ENCODE measurements at places on chromosomes 6 and 20. TPM values are rescaled to one million over a fixed set of nuclear protein-coding genes. Genes with fewer than 3 reads are reported as not detected.

The CNR1 gene
- 11.1 TPM for total RNA-seq

- DNase-seq = no peak
Measured at GRCh38 chr20:20393207-20394120, 25.6 kb downstream of the INSM1 start.

The NRSN1 gene
- not detected for total RNA-seq

DNA sequence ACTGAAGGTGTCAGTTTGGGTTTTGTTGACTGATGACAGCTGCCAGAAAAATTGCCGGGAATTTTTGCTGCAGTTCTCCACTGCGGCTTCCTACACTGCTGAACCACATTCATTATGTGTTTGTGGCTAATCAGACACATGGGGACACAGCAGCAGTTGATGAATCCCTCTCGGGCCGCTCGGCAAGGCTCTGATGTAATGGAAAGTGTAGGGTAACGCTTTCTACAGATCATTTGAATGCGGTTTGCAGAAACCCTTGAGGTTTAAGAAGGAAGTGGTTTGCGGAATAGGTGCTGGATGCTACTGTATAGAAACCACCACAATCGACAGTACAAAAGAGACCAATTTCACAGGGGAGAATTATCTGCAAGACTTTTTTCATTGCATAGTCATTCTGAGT, 138.7 kb upstream of the SASH1 start:
- no peak for DNase-seq

DNA sequence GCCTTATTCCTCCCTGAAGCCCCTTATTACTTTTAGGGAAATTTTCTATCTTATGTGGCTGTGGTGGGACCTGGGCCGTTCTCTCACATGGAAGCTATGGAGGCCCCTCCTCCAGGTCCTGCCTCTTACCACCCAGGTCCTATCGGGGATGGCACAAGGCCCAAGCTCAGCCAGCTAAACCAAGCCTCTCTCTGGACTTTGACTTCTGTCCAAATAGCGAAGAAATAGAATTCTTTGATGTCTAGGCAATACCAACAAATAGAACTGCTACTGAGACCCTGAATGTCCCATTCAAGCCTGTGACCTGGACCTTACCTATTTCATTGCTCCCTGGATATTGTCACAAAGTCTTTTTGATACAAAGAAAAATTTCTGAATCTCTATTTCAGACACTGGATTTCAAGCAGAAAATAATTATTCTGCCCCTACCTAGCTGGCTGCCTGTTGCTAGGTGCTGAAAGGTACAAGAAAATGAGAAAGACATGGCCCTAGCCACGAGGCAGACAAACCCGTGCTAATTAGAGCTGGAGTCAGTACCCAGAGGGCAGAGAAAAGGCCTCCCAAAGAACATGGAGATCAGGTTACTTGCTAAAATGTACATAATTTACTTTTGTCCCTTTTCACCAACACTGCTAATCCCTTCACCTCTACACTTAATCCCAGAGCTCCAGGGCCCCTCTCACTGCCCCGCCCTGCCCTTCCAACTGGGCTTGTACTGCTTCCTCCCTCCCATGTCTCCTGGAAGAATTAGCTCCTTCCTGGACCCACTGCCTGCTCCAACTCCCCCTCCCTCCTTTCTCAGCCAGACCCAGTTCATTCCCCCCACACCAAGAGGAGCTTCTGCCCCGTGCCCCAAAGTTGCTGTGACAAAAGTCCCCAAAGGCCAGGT, 15.5 kb upstream of the NNAT start:
- peak; percentile 32 for DNase-seq

- DNase-seq = no peak
Measured at GRCh38 chr6:31464252-31465184, 33.4 kb upstream of the MICB start.

GRCh38 chr20:22060610-22061009, 355.1 kb downstream of the PAX1 start:
- DNase-seq = no peak

- no peak for DNase-seq
Measured at GRCh38 chr6:106546261-106546690, 83.0 kb downstream of the RTN4IP1 start.

GRCh38 chr6:72348926-72349325, 272.9 kb upstream of the KCNQ5 start:
- DNase-seq = no peak

The ARMH2 gene
- total RNA-seq = not detected

DNA sequence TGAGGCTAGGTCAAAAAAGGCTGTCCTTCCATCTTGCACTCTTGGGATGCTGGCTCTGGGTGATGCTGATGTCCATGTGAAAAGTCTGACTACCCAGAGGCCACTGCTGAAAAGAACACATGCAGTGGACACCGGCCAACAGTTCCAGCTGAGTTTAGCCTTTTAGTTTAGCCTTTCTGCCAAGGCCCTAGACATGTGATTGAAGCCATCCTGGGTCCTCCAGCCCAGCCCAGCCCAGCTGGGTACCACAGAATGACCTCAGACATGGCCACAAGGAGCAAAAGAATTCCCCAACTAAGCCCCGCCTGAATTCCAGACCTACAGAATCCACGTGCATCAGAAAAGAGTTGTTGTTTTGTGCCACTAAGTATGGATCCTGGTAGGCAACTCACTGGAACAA, 17.4 kb downstream of the PIGT start:
- no peak for DNase-seq

DNA sequence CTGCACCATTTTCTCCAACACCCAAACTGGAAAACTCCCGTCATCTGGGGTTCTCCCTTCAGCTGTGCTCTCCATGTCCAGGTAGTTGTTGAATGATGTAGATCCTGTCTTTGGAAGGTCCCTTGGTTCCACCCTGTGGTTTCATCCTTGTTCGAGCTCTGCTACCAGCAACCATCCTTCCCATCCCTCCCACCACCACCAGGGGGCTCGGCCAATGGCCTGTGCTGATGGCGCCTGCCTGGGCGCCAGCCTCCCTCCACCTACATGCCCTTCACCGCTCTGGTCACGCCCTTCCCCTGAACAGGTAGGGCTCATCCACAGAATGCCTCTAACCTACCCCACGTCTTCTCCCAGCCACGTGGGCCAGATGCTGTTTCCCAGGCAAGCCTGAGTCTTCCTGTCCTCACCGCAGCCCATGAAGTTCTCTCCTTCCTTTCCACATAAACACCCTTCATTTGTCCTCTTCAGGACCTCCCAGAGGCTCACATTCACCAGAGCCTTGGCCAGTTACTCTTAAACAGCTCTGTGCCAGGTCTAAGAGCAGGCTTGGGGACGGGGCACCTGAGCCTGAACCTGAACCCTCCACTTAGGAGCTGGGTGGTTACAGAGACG, 75.1 kb upstream of the DUSP22 start:
- DNase-seq = no peak

The TCF15 gene
- 2.5 TPM for total RNA-seq

GRCh38 chr6:2641044-2641725, 109.5 kb downstream of the MYLK4 start:
- no peak for DNase-seq

- no peak for DNase-seq
Measured at GRCh38 chr20:59221707-59222252, 58.2 kb downstream of the ZNF831 start.

The TUBB gene
- total RNA-seq = 342 TPM

The CD24 gene
- 3.0 TPM for total RNA-seq

- DNase-seq = no peak
Measured at GRCh38 chr6:164378330-164378729, 931.1 kb downstream of the C6orf118 start.

GRCh38 chr6:52136934-52137467, 49.2 kb upstream of the IL17A start:
- DNase-seq = no peak

DNA sequence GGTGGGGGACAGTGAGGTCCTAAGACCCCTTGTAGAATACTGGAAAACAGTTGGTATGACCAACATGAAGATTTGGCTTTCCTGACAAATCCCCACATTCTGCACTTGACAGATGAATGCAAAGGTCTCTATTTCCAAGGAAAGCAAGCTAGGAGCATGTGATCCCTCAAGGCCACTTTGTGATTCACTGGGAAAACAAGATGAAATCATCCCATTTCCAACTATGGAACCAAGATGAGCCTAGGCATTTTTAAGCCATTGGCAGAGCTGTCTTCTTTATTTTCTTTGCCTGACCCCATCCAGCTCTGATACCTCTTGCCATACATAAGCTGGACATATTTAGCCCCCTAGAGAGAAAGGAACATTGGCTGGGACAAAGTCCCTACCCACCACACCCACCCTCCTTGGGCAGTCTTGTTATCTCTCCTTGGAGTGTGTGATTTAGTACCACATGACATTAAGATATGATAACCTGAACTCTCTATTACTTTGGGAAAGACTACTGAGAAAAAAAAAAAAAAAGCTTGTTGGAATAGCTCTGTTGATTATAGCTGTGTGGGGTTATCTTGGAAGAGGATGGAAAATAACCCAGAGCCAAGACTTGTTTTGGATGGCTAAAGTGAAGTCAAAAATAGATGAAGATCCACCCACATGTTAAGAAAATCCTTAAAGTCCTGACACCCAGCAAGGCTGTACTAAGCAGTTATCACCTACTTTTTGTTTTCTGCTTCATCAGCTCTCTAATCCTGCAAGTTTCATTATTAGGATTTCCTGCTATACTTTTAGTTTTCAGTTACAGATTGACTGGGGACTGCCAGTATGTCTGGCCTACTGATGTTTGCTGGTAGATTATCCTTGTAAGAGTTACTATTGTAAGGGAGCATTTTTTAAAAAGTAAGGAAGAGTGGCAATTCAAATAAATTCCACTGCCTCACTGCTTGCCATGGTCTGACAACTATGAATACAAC, 90.1 kb upstream of the PREP start:
- no peak for DNase-seq

DNA sequence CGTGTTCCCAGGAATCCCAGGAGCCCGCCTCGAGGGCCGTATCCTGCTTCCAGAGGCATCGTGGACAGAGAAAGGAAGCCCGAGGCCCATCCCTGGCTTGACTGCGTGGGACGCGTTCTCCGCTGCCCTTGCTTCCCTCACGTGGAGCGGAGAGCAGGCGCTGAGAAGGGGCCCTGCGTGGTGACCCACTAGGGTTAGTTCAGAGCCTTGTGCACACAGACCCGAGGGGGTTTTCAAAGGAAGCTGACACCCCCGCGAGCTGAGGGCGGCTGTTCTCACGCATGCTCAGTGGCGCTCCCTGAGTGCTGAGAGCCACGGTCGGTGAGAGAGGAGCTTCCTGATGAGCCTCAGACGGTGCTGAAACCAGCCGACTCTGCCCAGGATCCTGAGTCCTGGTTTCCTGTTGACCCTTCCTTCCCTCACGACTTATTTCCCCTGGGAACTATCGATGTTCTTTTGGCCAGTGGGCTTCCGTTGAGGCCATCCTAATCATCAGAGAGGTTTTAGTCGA, 28.9 kb upstream of the CCR6 start:
- no peak for DNase-seq

- no peak for DNase-seq
Measured at GRCh38 chr6:128280960-128281359, 239.4 kb downstream of the PTPRK start.

DNA sequence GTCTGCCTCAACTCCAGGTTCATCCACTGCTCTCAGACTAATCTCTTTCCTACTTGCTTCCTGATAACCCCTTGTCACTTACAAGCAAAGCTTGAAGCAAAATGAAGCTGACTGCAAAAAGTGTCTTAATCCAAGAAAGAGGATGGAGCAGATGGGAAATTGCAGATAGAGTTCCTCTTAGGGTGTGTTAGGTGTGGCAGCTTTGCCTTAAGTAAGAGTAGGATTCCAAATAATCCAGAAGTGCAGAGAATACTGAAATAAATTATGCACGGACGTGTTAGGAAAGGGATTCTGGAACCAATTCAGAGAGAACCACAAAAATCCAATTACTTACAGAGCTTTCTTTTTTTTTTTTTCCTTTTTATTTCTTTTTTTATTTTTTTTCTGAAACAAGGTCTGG, 6.1 kb upstream of the RPL7L1 start:
- DNase-seq = no peak

The DOK5 gene
- total RNA-seq = 4.4 TPM

DNA sequence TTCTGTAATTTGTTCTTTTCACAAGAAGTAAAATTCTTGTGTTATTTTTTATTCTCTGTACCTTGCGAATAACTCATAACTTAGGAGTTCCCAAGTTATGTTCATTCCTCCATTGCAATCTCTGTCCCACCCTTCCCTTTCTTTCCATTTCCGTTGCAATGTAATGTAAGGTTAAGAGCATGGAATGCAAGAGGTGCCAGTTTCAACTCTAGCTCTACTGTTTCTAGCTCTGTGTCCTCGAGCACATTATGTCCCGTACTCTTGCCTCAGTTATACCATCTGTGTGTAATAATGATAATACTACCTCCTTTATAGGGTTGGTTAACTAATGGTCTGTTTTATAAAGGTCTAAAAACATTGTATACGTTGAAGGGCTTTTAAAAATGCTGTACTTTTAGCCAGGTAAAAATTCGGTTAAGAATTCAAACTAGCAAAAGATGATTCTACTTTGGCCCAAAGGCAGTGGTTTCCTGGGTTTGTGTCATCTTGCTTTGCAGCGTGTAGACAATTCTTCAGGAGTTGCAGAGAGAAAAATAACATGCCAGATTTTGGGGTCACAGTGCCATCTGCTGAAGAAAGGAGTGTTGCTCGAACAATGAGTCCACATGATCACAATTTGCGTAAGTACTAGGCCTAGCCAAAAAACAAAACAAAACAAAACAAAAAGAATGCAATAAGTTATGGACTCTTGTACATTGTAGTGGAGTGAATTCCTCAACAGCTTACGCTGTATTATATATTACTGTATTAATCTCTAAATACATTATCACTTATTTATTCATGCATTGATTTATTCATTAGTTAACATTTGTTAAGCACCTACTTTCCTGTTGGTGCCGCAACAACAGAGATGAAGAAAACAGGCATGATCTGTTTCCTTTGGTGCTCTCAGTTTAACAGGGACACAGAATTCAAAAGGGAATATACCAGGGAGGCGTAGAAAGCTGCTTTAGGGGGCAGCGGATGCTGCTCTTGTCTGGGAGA, 10.0 kb upstream of the PFDN4 start:
- no peak for DNase-seq

- no peak for DNase-seq
Measured at GRCh38 chr6:21850691-21851090, 257.1 kb downstream of the SOX4 start.

The RHAG gene
- total RNA-seq = 0.28 TPM

GRCh38 chr6:82066991-82067411, 180.5 kb downstream of the IBTK start:
- no peak for DNase-seq

- DNase-seq = no peak
Measured at GRCh38 chr6:99364026-99364425, 14.6 kb upstream of the FAXC start.

- no peak for DNase-seq
Measured at GRCh38 chr20:59958626-59959025, 403 bp downstream of the CDH26 start.
